ENCODE measurements at places on chromosomes 6 and 20.

GRCh38 chr20:51985013-51985415 is 182.7 kb upstream of the SALL4 start:
- no peak for DNase-seq

DNA sequence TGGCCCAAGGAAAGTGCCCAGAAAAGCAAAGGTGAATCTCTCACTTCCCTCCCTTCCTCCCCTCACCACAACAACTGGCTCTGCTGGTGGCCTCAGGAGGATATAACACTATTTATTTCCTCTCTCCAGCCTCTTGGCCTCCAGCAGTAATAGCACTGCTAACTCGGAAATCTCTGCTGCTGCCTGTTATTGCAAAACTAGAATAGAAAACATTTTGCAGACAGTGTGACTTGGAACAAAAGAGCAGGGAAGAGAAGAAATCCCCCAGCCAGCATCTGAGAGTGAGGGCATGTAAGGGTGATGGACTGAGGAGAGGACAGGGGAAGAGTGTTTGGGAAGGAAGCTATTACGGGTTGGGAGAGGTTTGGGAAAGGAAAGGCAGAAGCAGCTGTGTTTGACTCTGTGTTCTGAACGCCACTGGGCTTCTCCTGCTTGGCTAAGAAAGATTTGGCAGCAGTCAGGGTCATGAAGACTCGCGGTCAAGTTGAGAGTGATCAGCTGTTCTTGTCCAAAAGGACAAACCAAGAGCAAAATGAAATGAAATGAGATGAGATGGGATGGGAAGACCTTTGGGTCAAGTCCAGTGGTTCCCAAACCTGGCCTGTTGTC is 81.0 kb upstream of the SNX9 start:
- DNase-seq: no peak

DNA sequence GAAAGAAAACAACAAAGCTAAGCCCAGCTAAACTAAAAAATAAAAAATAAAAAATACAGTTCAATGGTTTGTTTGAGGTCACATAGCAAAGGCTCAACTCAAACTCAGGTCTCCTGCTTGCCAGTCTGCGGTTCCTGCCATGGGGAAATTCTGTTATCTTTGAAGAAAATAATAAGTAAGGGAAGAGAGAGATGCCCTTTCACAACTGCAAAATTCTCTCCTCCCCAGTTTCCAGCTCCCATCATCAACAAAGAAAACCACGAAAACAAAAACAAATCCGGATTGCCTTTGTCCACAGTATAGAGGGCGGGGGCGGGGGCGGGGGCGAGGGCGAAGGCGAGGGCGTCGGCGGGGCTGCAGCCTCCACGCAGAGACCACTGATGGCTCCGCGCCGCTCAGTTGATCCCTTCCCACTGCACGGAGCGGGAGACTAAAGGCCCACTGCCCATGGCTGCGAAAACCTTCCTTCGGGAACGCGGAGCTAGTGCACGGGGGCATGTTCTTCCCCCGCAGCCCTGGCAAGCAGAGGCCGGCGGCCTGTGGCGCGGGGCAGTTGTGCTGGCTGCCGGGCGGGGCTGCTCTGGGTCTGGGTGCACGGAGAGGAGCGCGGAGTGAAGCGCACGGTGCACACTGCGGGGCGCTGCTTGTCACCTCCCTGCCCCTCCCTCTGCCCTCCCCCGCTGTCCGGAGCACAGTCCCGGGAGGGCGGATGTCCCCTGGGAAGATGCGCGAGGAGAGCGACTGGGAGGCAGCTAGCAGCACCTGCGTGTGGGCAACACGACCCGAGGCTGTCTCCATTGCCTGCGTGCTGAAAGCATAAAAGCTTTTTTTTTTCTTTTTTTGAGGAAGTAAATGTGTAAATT is 54.1 kb upstream of the TPD52L1 start:
- DNase-seq: no peak

DNA sequence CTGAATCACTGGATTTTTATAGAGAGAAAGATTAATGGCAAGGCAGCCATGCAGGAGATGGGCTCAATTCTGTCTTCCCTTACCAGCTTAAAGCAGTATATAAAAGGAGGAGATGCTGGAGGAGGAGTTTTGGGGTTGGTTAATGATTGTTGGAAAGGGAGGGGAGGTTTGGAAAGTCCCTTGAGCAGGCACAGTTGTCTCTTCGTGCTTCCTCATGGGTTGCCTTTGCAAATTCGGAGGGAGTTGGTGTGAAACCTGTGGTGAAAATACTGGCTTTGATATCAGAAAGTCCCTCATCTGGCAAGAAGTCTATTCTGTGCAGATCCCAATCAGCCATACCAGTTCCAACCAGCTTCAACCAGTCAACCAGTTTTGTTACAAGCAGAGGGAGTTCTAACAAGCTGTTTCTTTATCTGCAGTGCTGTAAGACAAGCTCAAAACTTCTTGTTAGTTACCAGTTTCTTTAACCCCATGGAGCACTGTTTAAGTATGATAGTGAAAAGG is 107.0 kb downstream of the HIVEP1 start:
- peak; percentile 4 for DNase-seq

- no peak for DNase-seq
Measured at GRCh38 chr6:88865275-88865674, 98.1 kb downstream of the RNGTT start.

DNA sequence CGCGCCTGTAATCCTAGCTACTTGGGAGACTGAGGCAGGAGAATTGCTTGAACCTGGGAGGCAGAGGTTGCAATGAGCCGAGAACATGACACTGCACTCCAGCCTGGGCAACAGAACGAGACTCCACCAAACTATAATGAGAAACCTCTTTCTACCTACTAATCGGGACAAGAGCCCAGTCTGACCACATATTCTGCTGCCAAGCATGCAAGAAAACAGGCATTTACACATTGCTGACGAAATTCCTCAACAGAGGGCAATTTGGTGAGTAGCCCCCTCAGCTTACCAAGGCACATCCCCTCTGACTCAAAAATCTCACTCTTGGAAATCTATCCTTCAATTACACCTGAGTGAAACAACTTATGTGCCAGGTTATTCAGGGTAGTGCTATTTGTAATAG is 81.2 kb downstream of the SLC23A2 start:
- DNase-seq: no peak

DNA sequence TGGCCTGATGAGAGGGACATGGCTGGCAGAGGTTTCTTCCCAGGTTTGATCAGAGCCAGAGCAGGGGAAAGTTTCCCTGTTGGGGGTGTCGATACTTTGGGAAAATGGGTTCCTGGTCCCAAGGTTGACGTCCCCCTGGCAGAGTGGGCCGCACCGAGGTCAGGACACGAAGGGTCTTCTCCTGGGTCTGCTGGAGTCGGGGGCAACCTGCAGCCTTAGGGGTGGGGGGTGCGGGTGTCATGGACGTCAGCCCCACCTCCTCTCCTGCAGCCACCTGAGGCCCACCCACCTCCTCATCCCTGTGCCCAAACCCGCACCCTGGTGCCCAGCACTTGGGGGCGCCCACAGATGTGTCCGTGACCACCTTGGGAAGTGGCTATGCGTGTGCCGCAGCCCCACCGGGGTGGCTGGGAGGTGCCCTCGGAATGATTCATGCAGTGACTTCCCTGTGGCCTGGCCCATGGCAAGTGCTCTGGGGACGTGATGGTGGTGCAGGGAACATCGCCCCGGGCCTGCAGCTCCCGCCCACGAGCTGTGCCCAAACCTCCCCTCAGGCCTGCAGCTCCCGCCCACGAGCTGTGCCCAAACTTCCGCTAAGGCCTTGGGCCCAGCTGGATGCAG is 64.9 kb downstream of the YTHDF1 start:
- DNase-seq: no peak

DNA sequence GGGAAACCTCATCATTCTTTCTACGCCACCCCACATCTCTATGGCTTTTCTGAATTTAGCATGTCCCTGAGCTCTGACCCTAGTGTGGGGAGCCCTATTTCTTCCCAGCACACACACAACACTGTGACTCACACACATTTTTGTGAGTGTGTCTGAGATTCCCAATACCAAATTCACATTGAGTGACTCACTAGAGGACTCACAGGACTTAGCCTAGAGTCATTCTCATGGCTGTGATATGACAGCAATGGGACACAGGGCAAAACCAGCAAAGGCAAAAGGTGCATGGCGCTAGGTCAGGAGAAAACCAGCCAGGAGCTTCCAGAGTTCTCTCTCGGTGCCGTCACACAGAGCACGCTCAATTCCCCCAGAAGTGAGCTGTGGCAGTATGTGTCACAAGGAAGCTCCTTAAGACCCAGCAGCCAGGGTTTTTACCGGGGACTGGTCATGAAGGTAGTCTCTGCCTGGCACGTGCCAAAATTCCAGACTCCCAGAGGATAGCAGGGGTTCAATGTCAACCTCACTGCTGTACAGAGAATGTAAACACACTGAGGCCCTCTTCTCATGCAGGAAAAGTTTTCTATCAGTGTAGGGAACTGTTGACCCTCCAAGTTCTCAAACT is 6.2 kb downstream of the CSTL1 start:
- DNase-seq: no peak

GRCh38 chr20:8860011-8860495 is 208.8 kb upstream of the PLCB4 start:
- DNase-seq: no peak

DNA sequence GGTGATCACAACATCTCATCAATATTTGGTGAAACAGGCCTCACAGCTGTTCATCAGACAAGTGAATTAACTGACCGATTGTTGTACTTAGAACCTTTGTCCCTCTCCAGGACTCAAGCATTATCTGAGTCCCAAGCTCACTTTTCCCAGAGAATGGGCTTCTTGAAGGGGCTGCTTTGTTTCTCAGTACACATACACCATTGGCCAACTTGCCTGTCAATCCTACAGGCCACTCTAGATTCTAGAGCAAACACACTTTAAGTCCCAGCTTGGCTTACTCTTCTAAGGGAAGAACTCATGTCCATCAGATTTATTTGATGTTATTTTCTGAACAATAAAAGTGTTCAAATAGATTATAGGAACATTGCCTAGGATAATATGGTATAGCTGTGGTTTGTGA is 249.5 kb downstream of the BCKDHB start:
- DNase-seq: no peak

- no peak for DNase-seq
Measured at GRCh38 chr20:57329608-57330221, at the start of gene SPO11. SPO11 (plus strand) TSS chr20:57329803; CDS start chr20:57329868, 65 bp downstream.

DNA sequence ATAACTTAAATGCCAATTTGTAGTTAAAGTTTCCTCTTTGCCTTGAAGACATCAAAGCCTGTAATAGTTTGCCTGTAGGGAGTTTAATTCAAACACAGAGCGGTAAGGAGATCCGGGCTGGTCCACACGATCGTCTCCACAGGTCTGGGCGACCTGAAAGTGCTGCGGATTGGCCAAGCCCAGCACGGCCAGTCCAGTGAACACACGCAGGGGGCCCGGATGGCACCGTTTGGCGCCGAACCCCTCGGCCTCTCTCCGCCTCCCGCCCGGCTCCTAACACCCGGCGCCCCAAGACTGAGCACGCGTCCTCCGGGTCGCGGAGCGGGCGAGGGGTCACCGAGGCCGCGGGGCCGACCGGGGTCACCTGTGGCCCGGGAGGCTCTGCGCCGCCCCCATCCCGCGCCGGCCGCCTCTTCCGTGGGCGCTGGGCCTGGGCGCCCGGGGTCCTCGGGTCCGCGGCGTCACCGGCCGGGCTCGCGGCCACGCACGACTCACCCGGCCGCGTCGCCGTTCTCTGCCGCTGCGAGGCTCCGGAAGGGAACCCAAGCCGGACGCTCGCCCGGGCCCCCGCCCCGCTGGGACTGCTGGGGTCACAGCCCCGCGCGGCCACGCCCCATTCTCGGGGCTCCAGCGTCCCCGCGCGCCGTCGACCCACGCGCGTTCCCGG is 481 bp downstream of the SERPINB6 start:
- no peak for DNase-seq

GRCh38 chr6:25010176-25010575 is 74.4 kb upstream of the RIPOR2 start:
- DNase-seq: no peak

- no peak for DNase-seq
Measured at GRCh38 chr6:40528051-40528450, 59.1 kb downstream of the LRFN2 start.

- no peak for DNase-seq
Measured at GRCh38 chr6:117205876-117206275, 59.5 kb upstream of the VGLL2 start.

- no peak for DNase-seq
Measured at GRCh38 chr6:46015119-46015968, at the start of gene CLIC5. CLIC5 (minus strand) TSS chr6:46015860; CDS start chr6:46015542, 318 bp downstream.

GRCh38 chr20:32482442-32483261 is 102.5 kb downstream of the NOL4L start:
- DNase-seq: no peak

DNA sequence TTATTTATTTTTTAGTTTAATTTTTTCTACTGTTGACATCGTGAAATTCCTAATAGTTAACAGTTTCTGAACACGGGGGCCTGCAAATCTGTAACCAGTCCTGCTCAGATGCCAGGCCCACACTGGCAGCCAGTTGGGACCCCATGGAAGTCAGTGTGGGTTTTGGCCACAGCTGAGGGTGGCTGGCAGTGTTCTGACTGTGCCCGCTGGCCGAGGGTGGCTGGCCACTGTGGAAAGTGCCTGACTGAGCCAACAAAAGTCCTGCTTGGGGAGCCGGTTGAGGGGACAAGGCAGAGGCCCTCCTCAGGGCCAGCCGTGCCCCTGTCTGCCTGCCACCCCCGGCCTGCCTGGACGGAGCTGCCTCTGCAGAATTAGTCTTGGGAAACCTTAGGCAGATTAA is 4.1 kb upstream of the PMEPA1 start:
- DNase-seq: no peak

GRCh38 chr6:49531774-49532569 is 18.5 kb upstream of the C6orf141 start:
- no peak for DNase-seq

DNA sequence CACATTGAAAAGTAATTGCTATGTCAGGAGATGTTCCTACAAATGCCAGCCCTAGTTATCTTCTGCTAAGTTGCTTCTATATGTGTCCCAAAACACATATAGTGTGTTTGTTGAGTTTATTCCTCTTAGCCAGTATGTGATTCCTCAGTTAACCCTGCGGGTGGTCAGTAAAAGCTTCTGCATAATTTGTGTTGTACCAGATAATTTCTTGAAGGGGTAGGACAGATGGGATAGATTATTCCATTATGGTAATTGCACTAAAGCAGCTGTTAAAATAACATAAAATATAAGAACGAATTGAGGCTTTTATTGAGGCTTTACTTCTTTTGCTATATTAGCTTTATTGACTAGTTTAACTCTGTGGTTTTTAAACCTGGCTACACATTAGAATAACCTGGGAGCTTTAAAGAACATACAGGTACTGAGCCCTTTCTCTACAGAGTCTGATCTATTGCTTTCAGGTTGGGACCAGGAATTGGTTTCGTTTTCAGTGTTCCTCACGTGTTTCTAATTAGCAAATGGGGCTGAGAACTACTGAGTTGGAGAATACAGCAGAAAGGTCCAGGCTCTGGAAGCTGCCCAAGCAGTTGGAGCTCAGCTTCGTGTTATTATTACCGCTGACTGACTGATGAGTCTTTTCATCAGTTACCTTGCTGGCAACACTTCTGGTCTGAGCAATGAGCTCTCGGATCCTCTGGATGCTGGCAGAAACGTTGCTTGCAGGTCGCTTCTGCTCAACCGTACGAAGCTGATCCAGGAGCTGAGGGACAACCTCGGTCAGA is 56.9 kb downstream of the FAM229B start:
- no peak for DNase-seq

DNA sequence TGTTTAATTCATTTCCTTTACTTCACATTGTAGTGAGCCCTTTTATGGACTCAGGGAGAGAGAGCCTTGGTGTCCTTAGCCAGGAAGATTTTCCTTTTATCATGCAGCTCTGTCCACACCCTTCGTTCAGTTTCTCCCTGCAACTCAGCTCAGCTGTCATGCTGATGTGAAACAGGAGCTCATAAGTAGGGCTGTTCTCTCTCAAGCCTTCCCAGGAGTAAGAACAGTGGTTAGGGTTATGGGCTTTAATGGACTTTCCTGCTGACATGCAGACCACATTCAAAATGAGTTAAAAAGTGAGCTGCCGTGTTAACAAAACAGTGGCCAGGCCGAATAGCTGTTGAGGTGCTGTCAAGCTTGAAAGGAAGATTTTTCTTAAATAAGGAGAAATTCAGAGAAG is 104.1 kb downstream of the BCKDHB start:
- no peak for DNase-seq

Measured in activated CD8-positive, alpha-beta memory T cell treated with anti-CD3 and anti-CD28 coated beads for 4 hours (primary cell).